ENCODE measurements at places on chromosomes 3 and 15. TPM values are rescaled to one million over a fixed set of nuclear protein-coding genes. Genes with fewer than 3 reads are reported as not detected.

The PLSCR5 gene
- total RNA-seq = not detected

DNA sequence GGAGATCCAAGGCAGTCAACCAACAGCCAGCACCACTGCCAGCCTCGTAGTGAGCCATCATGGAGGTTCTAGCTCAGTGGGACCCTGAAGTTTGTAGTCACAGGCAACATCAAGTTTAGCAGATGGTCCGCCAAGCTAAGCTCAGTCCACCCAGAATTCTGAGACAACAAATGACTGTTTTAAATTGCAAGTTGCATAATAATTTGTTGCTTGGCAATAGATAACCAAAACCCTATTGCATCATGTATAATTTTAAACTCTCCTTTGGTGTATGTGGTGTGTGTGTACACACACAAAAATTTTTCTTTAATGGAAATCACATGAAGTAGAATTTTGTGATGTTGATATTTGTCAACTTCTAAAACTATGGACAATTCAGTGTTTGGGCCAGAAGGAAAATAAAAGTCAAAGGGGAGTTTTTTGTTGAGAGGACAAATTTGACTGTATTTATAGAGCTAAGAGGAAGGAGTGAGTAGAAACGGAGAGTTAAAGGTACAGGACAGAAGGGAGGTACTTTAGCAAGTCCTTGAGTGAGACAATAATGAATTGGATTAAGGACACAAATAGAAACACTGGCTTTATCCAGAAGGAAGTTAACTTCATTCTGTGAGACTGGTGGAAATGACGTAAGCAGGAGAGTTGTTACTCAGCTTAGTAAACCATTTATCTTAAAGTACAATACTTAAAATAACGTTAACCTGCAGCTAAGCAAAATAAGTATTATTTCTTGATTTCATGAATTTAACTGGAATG lies 83.6 kb downstream of the NCEH1 start:
- no peak for DNase-seq

- peak; percentile 90 for DNase-seq
Measured at GRCh38 chr15:34799149-34800101, 4.1 kb upstream of the ACTC1 start.

The SPATA12 gene
- not detected for total RNA-seq

GRCh38 chr15:80721476-80721875 lies 26.4 kb downstream of the ABHD17C start:
- DNase-seq = no peak

DNA sequence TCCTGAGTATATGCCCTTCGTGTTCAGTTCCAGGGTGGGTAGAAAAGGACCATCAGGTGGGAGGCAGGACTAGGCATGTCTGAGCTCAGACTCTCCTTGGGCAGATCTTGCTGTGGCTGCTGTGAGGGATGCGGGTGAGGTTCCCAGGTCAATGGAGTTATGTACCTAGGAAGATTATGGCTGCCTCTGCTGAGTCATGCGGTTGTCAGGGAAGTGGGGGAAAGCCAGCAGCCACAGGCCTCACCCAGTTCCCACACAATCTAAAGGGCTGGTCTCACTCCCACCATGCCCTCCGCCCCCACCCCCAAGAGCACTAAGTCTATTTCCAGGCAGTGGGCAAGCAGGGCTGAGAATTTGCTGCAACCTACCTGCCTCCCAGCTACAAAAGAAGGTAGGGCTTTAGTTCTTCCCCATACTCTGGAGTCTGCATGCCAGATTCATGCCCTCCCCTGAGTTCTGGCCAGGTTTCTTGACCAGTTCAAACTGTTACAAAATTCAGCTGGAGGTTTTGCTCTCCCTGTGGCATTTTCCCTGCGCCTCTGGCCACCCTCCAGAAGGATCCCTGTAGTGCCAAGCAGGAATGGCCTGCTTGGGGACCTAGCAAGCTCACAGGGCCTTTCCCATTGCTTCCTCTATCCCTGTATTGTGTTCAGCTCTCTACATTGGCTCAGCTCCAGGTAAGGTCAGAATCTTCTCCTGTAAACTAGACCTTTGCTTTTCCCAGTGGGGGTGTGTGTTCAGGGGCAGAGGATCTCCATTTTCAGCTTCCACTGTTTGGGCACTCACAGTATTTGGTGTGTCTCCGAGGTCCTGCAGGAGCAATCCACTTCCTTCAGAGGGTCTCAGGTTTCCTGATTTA lies 12.7 kb upstream of the TMCO5A start:
- no peak for DNase-seq

- no peak for DNase-seq
Measured at GRCh38 chr15:88657326-88658069, 18.7 kb downstream of the ISG20 start.

- no peak for DNase-seq
Measured at GRCh38 chr3:71395470-71395869, 188.1 kb downstream of the FOXP1 start.

The CCDC50 gene
- 51.0 TPM for total RNA-seq

The LTF gene
- 5.4 TPM for total RNA-seq

DNA sequence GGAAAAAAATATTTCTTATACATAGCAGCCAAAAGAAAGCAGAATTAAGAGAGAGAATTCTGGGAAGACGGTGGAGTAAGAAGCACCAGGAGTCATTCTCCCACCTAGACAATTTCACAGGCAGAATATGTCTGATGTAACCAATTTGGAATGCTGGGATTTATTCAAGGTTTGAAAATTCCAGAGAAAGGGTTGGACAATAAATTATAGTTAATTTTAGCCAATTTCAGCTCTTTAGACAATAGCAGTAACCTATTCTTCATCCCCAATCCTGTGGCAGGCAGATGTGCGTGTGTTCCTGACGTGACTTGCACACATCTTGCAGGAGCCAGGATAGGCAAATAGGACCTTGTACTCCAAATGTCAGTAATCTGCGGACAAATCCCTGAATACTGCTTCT lies 541.0 kb upstream of the NAALADL2 start:
- DNase-seq = no peak
